ENCODE measurements at places on chromosomes 4 and X.

- no peak for DNase-seq
These were observed 10.0 kb downstream of the QRFPR start for GRCh38 chr4:121370729-121371325.

DNA sequence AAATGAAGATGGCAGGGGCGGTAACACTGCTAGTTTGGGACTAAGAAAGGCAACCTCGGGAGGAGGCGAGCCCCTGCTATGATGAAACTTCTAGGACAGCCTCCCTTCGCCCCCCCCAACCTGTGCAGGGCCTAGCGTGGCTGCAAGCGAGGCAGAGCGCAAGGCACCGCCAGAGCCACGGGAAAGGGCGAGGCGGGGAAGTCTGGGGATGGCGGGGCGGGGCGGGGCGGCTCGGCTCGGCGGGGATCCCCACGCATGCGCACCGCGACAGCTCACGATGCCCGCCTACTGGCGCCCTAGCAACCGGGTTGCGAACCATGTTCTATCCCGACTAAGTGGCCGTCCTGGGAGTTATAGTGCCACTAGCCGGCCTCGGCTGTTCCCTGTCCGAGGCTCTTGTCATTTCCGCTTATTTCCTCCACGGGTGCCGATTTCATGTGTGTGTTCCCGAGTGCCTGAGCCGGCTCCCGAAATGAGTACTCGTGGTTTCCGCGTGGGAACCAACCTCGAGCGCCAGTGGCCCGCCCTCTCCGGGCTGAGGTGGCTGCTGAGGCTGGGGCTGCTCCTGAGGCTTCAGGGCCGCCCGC, 28.7 kb upstream of the RBMX start:
- DNase-seq, result peak; percentile 52

DNA sequence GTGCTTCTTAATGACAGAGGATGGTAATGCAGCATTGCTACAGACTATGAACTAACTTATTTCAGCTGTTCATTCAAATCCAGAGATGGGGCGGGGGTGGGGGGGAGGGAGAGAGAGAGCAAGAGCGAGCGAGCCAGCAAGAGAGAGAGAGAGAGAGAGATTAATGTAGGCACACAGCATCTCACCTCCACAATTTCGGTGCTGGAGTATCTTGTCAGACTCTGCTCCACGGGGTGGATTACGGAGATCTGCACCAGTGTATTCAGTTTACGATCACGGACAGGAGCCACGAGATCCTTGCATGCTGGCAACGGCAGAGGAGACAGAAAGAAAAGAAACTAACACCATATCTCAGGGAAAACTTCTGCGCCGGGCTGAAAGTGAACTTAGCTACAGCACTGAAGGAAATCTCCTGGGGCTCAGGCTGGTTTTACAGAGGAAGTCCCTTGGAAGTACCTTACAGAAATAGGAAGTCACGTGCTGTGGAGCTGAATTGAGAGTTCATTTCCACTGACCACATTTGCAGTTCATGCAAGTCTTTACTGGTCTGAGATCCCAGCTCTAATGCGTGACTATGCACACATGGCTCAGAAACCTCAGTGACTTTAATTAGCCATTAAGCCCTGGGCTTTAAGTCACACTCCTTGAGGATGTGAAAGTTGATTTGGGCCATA, 440.9 kb downstream of the INPP4B start:
- DNase-seq, result no peak

DNA sequence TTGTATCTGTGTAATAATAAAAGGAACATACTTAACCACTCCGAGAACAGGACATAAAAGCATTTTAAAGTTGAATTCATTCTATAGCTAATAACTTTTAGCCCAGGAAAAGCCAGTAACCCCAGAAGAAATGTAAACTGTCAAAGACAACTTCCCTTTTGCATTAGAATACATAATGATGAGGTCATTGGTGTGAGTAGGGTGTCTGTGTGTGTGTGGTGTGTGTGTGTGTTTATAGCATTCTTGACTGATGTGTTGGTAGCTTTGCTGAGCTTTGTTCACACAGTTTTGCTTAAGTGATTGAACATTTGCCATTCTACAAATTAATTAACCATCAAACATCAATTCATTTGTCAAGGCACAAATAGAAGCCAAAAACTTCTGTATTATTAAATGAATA, 559.6 kb downstream of the ARAP2 start:
- DNase-seq, result no peak

GRCh38 chr4:170675568-170676262, 586.0 kb upstream of the AADAT start:
- DNase-seq, result no peak

DNA sequence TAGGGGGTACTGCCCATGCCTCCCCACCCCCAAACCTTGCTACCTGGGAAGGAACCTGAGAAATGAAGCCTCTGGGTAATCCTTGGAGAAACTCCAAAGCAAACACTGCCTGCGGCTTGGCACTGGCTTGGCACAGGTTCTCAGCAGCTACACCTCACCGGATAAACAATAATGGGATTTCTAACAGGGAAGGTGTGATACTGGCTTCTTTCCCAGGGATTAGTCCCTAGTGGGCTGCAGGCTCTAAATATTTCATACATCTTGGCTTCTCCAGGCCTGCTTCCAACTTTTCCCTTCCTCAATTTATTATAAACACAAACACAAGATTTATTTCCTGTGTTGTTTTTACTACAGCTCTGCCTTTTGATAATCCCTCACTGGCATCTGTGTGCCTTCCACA, 12.5 kb downstream of the SEC24D start:
- no peak for DNase-seq

- DNase-seq, result no peak
These were observed at the start of gene CFI for GRCh38 chr4:109801895-109802319. CFI (minus strand) TSS chr4:109801999; CDS start chr4:109801971, 28 bp downstream.

DNA sequence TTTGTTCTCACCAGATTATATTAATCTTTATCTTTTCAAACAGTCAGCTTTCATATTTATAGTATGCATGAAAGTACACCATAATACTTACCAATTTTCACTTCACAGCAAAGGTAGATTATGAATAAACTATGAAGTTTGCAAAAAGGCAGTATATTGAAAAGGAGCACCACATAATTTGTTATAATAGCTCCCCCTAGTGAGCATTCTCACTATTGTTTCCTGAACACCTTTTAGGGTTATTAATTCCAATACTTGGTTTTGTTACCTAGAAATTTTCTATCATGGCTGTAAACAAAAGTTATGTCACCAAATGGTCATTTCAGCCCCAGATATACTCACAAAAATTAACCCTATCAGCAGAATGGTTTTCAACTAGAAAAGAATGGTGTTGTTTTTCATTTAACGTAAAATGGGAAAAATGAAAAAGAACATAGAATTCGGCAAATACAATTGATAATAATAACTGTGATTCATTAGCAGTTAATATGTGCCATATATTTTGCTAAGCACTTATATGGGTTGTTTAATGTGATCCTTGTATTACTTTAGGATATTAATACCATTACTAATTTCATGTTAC, 30.2 kb upstream of the NKX6-1 start:
- no peak for DNase-seq

- peak; percentile 69 for DNase-seq
These were observed at the start of gene BEX2 for GRCh38 chrX:103310555-103311398. BEX2 (minus strand) TSS chrX:103310990; CDS start chrX:103309976, 1,014 bp downstream.

GRCh38 chr4:187370918-187371317, 624.7 kb upstream of the ZFP42 start:
- no peak for DNase-seq

DNA sequence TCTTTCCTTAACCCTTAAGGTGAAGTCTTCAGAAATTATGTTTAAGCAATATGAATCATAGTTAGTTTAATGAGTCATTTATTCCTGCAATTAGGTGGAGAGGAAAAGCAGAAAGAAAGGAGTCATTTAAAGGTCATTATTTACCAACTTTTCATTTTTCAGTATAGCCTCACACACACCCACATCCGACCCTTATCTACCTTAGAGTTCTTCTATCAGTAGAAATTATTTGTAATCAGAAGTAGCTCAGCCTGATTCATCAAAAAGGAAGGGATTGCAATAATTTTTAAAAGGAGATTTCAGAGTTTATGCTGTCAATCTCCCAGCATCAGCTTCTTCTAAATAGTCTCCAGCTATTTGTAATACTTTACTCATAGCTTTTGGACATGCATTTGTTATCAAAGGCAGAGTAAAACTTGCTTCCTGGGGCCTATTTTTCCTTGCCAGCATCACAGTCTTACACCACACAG, 5.9 kb downstream of the ANXA10 start:
- DNase-seq, result no peak

- DNase-seq, result no peak
These were observed 17.1 kb downstream of the GAK start for GRCh38 chr4:915041-915474.

DNA sequence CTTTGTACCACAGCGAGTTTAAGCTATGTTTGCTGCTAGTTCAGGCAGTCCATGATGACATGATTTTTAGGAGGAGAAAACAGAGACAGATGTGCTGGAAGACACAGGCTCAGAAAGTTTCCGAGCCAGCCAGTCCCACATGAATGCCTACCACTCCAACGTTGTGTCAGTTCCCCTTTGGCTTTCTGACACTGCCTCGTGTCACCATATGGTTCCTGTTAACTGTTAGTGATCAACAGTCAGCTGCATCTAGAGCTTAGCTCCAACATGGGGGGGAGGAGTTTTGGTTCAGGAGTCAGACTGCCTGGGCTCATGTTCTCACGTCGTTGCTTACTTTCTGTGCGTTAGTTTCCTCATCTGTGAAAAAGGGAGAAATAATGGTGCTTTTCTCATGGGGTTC, 343.7 kb downstream of the MID1IP1 start:
- DNase-seq, result no peak
